ENCODE measurements at places on chromosomes 6 and 20.

GRCh38 chr6:63609231-63609630 lies 26.4 kb upstream of the PHF3 start:
- no peaks in the 10 kb centered on the region for H3K4me1 ChIP-seq
- H3K27ac ChIP-seq = no peak overlapping the region
- DNase-seq = no peak
- no peak overlapping the region for H3K4me3 ChIP-seq
- no peaks in the 10 kb centered on the region for H3K36me3 ChIP-seq

GRCh38 chr6:33198853-33199436 lies 1.5 kb downstream of the RXRB start:
- peaks cover 58% of the 10 kb centered on the region for H3K4me1 ChIP-seq
- no peak for DNase-seq
- no peaks in the 10 kb centered on the region for H3K27me3 ChIP-seq
- peak overlapping the region; percentile 99 for H3K4me3 ChIP-seq
- H3K27ac ChIP-seq = peak overlapping the region; percentile 99
- peaks cover 8% of the 10 kb centered on the region for H3K36me3 ChIP-seq

- DNase-seq = no peak
- H3K27me3 ChIP-seq = no peaks in the 10 kb centered on the region
- H3K4me3 ChIP-seq = no peak overlapping the region
- no peak overlapping the region for H3K27ac ChIP-seq
Measured at GRCh38 chr6:5220443-5220842, 40.3 kb downstream of the LYRM4 start.

DNA sequence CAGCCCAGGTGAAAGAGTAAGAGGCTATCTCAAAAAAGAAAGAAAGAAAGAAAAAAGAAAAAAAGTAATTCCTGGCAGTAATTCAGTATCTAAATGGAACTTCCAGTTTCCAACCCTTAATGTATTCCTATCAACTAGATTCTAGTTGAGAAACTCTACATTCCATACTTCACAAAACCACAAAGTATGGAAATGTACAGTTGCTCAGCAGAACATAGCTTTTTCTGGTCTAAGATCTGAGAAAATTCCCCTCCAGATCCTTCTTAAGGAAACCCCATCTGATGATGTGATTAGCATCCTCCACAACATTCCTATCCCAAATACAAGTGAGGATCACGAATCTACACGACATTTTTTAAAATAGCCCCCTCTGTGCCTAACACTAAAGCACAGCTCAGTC lies 3.6 kb downstream of the ARMH2 start:
- H3K4me1 ChIP-seq = peaks cover 18% of the 10 kb centered on the region
- H3K27ac ChIP-seq = peak overlapping the region; percentile 43
- H3K36me3 ChIP-seq = no peaks in the 10 kb centered on the region
- no peaks in the 10 kb centered on the region for H3K27me3 ChIP-seq
- H3K4me3 ChIP-seq = no peak overlapping the region

DNA sequence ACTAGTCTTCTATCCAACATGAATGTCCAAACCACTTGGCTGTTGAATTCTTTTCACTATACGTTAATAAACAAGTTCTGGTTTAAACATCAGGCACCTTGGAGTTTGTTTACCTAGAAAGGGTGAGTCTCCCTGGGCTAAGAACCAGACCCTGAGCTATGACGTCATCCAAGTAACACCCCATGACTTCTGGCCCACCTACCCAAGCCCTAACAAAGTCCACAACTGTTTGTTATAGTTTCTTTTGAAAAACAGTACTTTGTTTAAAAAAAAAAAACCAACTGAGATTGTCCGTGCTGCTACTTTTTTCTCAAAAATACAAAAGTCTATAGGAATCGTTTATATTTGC lies 146.9 kb upstream of the BEND6 start:
- no peaks in the 10 kb centered on the region for H3K27me3 ChIP-seq
- H3K4me1 ChIP-seq = peaks cover 2% of the 10 kb centered on the region
- no peak overlapping the region for H3K4me3 ChIP-seq

GRCh38 chr20:1207293-1207878 lies 4.1 kb downstream of the C20orf202 start:
- DNase-seq = no peak
- H3K4me3 ChIP-seq = no peak overlapping the region
- H3K36me3 ChIP-seq = peaks cover 3% of the 10 kb centered on the region
- H3K4me1 ChIP-seq = peaks cover 2% of the 10 kb centered on the region

DNA sequence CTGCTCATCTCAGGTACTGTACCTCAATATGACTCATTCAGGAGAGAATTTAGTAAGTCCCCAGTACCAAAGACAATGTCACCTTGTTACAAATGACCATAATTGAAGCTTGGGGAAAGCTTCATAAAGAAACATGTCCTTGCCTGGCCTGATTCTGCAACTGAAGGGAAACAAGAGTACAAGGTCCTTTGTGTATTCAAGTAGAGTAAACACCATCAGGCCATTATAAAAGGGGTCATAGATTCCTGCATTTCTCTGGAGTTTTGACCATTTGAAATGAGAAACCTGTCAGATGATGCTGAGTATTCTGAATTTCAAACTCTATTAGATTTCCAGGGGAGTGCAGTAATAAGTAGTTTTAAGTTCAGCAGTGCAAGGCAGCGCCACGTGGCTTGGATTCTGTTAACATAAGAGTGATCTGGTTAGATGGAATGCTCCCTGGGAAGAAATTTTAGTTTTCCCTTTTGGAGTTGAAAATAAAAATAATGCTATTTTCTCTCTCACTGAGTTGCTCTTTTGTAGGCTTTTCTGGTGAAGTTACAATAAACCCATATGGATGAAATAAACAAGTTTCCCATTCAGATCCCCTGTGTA lies 1054.3 kb downstream of the EPHA7 start:
- DNase-seq = no peak
- H3K36me3 ChIP-seq = no peaks in the 10 kb centered on the region
- no peak overlapping the region for H3K27ac ChIP-seq
- H3K4me1 ChIP-seq = no peaks in the 10 kb centered on the region
- no peaks in the 10 kb centered on the region for H3K27me3 ChIP-seq

- no peak for DNase-seq
- no peaks in the 10 kb centered on the region for H3K27me3 ChIP-seq
- no peak overlapping the region for H3K4me3 ChIP-seq
- H3K27ac ChIP-seq = no peak overlapping the region
- peaks cover 6% of the 10 kb centered on the region for H3K4me1 ChIP-seq
Measured at GRCh38 chr20:3651204-3651962, 11.8 kb downstream of the GFRA4 start.

GRCh38 chr6:110002676-110003075 lies 24.6 kb downstream of the GPR6 start:
- H3K4me3 ChIP-seq = no peak overlapping the region
- no peaks in the 10 kb centered on the region for H3K4me1 ChIP-seq
- no peak overlapping the region for H3K27ac ChIP-seq
